ENCODE measurements at places on chromosomes 13 and 19.

- no peak for DNase-seq
Measured at GRCh38 chr13:78129823-78130222, 211.2 kb upstream of the EDNRB start.

- peak; percentile 80 for DNase-seq
Measured at GRCh38 chr19:17346109-17346671, 8.8 kb downstream of the GTPBP3 start.

- no peak for DNase-seq
Measured at GRCh38 chr19:56295531-56296455, 18.8 kb downstream of the ZSCAN5A start.

- DNase-seq, result no peak
Measured at GRCh38 chr13:39888865-39889810, 233.7 kb downstream of the COG6 start.

DNA sequence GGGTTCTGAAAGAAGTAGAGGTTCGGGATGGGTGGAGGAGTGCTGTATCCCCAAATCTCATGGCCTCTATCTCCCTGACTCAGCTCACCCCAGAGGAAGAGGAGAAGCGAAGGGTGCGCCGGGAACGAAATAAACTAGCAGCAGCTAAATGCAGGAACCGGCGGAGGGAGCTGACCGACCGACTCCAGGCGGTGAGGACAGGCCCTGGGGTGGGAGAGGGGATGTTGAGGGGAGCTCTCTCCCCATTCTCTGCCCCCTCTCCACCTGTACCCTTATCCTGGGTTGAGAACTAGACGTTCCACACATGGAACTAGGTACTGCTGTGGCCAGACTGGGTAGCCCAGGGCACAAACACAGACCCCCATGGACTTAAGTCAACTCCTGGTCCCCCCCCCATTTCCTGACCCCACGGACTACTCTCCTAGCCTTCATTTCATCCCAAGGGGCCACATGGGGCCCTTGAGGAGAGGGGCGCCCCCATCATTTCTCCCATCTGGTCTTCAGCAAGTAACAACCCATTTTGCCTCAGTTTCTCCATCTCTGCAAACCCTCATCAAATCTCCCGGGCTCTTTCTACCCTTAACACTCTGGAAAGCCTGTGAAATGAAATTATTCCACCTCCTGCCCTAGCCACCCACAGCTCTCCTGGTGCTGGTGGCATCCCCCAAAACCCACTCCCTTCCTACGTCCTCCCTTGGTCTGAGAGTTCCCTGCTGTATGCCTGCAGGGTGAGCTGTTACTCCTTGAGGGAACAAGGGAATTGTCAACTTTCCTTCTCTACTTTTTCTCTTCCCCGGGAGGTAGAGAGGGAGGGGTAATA, 3.5 kb downstream of the FOSB start:
- DNase-seq, result no peak

DNA sequence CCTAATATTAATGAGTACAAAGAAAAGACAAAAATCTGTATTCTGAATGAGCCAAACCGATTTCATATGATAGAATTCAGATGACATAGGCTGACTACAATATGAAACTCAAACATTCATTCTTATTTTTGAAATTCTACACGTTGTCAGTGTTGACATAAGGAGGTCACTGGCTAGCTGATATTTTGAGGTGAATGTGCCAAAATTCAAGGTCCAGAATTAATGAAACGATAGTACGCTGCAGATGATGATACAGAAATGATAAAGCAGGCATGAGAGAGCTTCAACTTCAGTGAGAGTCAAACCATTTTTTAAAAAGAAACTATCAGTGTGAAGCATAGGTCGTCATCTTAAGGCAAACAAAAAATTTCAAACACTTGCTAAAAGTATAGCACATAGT, 88.2 kb downstream of the FREM2 start:
- no peak for DNase-seq
